ENCODE measurements at places on chromosomes 1 and 21. TPM values are rescaled to one million over a fixed set of nuclear protein-coding genes. Genes with fewer than 3 reads are reported as not detected.

The CDC42BPA gene
- polyA plus RNA-seq, result 1.1 TPM

The CSF3R gene
- 73.8 TPM for polyA plus RNA-seq

- no peak for DNase-seq
These were observed 8.3 kb downstream of the TTC4 start for GRCh38 chr1:54723985-54724384.

DNA sequence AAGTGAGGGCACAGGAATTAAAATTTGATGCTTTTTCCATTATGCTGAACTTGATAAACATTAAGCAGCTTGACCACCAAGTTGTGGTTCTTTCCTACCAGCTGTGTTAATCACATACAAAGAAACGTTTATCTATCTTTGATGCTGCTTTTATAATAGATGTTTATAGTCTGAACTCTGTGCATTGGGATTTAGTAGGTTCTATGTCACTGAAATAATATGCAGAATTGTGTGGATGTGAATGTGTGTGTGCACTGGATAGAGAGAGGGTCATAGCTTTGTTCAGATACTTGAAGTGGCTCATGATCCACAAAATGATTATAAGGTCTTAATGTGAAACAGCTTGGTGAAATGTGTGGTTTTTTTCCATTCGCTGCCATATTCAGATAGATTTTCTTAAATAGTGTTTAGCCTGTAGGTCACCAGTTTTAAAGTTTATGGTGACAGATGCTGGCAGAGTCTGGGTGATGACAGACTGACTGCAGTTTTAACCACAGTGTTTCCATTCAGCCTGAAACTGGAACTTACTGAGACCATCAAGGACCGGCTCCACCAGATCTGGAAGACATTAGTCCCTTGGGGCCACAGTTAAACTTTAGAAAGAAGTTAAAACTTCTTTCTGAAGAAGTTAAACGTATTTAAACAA lies 10.2 kb downstream of the DDI2 start:
- DNase-seq, result no peak

DNA sequence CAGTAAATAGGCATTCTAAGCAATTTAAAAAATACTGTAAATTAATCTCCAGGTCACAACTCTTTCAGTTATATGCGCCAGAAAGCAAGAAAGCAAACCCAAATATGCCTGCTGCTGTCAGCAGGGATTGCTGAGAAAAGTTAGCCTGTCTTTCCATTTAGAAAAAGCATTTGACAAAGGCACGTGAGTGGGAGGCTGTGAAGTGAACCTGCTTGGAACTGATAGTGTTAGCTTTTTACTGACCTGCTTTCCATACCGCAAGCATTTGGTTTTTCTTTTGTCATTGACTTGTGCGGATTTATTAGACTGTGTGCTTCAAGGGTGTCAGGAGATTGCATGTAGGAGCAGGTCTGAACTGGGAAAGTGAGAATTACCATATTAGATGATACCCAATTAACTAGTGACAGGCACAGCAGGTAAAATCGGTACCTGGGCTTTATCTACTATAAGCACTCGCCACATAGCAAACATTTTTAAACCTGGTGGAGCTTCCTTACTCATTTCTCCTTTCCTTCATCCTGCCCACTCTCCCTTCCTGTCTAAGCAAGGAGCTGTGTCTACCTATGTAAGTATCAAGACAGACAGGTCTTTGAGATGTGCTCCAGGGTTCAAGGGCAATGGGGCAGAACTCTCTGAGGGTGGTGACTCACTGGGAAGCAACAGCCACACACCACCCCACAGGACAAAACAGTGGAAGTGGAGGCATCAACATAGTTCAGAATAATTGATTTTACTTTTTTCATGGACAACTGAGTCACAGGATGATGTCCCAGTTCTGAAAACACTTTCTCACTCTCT lies 323.9 kb downstream of the DISC1 start:
- DNase-seq, result no peak

DNA sequence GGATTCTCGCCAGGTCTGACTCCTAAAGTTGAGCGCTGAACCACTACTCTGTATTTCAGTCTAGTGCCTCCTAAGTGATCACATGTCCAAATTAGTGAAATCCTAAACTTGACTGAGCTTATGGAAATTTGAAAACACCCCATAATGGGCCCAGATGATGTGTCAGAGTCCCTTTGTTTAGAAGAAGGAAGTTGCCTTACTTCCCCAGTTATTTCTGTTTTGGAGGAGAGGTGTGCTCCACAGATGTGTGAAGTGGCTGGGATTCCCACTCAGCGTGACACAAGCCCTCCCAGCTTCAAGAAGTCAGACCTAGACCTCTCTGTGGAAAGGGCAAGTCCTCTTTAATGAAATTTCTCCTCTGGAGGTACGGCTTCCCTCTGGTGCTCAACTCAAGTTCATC lies 188.8 kb downstream of the TTLL7 start:
- DNase-seq, result no peak

DNA sequence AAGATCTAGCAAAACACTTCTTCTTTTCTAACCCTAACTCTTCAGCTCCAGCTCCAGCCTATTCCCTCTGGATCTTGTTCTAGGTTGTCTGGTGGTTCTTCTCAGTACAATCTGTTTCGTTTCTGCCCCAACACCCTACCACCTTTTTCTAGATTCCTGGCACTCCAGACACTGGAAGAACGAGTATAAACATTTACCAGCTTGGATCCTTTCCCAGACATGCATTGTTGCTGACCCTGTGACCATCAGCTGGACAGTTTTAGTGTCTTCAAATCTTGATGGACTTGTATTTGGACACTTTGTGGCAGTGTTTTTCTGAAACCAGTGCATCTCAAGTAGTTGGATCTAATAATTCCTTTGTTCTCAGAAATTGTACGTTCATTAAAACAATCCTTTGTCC lies 30.6 kb upstream of the CACNA1E start:
- DNase-seq, result no peak
